ENCODE measurements at places on chromosomes 4 and X.
A peak's percentile ranks its signal among the peaks of the same experiment; 100 is the strongest.

DNA sequence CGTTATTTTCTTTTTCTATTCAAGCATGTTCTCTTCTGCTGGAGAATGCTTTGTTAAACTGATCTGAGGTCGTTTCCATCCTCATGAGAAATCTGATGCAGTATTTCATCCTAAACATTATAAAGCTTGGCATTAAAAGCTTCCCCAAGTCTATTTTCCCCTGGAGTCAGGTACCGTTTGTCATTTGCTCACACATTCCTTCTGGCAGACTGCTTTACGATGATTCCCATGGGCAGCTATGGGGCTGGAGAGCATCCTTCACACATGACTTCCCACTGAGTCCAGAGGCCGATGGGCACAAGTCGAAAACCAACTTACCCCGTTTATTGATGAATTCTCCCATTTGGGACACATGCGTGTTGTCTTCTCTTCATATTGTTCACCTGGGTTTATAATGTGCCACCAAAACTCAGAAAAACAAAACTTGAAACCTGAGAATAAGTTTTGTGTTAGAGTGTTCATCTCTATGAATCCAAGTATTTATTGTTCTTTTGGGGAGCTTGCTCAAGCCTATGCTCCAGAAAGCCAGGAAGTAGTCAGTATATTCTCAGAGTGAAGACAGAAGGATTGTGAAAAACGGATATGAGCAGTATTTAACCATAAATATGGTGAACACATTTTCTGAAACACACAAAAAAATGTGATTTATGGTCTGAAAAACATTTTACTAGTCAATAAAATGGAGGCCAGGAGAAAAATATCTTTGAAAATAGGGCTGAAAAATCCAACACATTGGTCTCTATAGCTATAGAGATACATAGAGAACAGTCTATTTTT lies 298.8 kb upstream of the NOCT start:
- no peak for DNase-seq

DNA sequence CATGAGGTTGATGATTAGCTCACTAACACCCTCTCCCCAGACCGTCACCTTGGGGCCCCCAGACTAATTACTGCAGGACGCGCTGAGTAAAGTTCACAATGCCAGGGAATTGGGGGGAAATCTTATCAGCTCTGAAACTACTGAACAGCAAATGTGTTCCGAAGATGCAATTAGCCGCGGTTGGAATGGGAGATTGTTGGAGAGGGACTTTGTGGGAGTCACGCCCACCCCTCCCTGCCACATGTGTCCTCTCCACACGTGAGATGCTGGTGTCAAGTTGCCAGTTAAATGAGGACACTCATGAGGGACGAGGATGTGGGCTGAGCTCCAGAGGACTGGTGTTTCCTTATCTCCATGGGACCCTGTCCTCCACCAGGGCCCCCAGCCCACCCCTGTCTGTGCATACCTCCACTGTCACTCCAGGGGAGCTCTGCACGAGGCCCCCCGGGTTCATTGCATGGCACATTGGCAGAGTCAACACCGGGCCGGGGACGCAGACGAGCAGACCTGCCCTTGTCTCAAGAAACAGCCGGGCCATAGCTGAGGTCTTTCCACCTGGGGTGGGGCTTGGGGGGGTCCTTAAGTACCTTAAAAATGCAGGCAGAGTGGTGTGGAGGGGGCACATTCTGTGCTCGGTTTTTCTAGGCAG lies 175.4 kb upstream of the PSAPL1 start:
- DNase-seq: no peak

- DNase-seq: no peak
Observed at GRCh38 chrX:120205816-120206753, 44.5 kb upstream of the ZBTB33 start.

DNA sequence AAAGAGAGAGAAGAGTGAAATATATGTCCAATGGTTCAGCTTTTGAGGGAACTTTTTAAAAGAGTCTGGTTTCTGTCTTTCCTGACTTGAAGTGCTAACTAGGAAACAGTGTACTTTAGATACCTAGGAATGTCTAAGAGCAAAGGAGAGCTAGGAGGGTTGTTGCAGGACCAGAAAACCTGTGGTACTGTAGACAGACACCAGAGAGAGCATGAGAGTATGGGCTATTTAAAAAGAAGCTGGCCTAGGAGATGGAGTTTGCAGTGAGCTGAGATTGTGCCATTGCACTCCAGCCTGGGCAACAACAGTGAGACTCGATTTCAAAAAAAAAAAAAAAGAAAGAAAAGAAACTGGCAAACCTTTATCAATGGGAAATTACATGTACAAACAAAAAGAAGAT lies 223.9 kb downstream of the FAT4 start:
- DNase-seq: no peak

- no peak for DNase-seq
Observed at GRCh38 chr4:144634978-144635747, 10.8 kb upstream of the HHIP start.

DNA sequence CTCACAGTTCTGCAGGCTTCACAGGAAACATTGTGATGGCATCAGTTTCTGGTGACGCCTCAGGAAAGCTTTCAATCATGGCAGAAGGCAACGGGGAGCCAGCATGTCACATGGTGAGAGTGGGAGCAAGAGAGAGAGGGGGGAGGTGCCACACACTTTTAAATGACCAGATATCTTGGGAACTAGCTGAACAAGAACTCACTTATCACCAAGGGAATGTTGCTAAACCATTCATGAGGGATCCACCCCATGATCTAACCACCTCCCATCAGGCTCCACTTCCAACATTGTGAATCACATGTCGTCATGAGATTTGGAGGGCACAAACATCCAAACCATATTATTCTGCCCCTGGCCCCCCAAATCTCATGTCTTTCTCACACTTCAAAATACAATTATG lies 43.3 kb upstream of the GPR173 start:
- no peak for DNase-seq

- no peak for DNase-seq
Observed at GRCh38 chr4:73104695-73105094, 35.2 kb upstream of the COX18 start.

GRCh38 chr4:1169691-1170096 lies 2.7 kb downstream of the SPON2 start:
- DNase-seq: no peak

DNA sequence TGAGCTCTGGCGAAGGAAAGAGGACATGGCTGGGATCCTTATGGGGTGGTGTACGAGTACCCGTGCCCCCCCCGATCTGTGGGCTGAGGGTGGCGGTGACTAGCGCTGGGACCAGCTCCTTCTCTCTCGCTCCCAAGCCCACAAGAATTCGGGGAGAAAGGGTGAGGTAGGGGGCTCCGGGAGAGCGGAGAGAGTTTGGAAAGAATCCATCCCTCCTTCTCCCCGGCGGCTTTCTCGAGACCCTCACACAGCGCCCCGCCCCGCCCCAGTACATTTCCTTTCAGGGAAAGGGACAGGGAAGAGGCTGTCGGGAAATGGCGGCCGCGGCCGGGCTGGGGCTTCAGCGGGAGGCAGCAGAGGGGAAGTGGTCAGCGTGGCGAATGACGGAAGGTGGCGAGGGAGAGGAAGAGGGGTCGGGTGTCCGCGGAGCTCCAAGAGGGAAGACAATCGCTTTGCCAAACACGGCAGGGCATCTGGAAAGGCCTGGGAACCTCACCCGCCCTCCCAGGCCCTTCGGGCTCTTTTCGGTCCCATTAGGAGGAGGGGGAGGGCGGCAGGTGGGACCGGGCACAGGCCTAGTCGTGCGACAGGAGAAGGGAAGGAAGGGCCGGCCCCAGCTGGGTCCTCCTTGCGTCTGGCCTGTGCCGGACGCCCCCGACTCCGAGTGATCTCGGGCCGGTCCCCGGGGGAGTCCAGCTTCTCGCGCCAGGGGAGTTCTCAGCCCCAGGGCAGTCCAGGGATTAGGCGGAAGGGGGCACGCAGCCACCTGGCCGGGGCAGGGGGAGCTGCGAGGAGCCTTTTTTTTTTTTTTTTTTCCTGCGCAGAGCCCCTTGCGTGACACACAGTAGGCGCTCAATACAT lies 10.2 kb downstream of the HNRNPH2 start:
- no peak for DNase-seq

DNA sequence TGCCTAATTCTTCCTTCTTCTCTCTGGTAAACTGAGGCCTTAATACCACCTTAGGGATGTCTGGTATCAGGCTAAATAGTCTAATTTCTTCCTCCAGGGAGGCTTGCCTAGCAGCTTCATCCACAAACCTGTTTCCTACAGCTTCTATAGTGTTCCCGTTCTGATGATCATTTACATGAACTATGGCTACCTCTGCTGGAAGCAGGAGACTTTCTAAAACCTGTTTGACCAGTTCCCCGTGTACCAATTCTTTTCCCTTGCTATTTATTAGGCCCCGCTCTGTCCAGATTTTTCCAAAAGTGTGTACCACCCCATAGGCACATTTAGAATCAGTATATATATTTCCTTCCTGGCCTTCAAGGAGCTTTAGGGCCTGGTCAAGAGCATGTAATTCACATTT lies 5.8 kb upstream of the USP38 start:
- no peak for DNase-seq

GRCh38 chr4:152052451-152053057 lies 291.7 kb upstream of the GATB start:
- DNase-seq: no peak

DNA sequence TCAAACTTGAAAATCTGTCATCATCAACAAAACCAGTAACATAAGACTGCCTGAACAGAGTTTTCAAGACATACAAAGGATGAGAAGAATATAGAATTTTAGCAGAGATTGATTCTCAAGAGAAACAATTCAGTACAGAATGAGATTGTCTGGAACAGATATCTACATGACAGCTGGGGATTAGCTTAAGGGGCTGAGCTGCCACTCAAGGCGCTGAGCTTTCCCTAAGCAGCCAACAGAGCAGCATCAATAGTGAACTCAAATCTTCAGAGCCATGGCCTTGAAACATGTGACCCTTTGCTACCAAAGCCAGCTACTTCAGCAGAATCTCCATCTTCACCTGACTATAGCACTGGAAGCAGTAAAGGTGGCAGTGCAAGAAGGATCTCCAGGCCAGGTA lies 24.3 kb upstream of the PCDH10 start:
- DNase-seq: no peak

DNA sequence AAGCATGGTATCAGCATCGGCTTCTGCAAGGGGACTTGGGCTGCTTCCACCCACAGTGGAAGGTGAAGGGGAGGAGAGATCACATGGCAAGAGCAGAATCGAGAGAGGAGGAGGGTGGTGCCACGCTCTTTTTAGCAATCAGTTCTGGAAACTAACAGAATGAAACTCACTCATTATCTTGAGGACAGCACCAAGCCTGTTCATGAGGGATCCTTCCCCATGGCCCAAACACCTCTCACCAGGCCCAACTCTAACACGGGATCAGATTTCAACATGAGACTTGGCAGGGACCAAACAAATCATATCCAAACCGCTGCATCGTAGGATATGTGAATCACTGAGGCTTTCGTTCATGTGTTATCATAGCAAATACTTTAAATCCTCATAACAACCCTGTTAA lies 125.5 kb downstream of the GPC3 start:
- peak; percentile 40 for DNase-seq

DNA sequence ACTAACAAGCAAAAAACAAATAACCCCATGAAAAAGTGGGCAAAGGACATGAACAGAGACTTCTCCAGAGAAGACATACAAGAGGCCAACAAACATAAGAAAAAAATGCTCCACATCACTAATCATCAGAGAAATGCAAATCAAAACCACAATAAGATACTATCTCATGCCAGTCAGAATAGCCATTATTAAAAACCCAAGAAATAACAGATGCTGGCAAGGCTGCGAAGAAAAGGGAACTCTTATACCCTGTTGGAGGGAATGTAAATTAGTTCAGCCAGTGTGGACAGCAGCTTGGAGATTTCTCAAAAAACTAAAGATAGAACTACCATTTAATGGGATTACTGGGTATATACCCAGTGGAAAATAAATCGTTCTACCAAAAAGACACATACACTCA lies 79.6 kb downstream of the MAPK10 start:
- no peak for DNase-seq

GRCh38 chr4:74397748-74398426 lies 32.9 kb downstream of the EREG start:
- DNase-seq: no peak

DNA sequence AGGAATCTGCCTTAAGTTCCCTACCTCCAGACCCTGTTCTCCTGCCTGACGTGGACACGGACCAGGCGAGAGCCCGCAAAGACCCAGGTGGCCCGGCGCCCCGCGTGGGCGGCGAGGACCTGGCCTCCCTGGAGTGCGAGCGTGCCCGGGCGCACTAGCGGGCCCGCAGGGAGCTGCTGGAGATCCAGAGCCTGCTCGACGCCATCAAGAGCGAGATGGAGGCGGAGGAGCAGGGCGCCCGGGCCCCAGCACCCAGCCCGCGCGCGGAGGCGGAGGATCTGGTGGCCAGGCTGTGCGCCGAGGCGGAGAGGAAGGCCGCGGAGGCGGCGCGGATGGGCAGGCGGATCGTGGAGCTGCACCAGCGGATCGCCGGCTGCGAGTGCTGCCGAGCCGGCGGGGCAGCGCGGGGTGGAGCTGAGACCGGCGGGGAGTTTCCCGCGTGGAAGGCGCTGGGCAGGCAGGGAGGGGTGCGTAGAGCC lies 18.2 kb downstream of the MRFAP1 start:
- no peak for DNase-seq

DNA sequence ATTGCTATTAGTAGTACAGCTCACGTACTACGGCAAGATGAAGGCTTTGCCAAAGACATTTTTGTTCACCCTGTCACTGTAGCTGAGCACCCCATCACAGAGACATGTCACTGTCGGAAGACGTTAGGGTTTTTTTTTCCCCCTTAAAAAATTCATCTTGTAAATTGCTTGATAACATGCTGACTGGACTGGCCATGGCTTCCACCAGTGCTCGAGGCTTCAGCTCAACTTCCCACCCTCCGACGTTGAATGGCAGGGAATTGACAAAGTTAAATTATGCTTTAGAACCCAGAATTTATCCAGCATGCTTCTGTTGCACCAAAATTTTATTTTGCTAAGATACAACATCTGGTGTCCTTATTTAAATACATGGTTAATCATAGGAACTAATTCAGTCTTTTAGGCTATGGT lies 707 bp upstream of the OTUD4 start:
- DNase-seq: no peak

DNA sequence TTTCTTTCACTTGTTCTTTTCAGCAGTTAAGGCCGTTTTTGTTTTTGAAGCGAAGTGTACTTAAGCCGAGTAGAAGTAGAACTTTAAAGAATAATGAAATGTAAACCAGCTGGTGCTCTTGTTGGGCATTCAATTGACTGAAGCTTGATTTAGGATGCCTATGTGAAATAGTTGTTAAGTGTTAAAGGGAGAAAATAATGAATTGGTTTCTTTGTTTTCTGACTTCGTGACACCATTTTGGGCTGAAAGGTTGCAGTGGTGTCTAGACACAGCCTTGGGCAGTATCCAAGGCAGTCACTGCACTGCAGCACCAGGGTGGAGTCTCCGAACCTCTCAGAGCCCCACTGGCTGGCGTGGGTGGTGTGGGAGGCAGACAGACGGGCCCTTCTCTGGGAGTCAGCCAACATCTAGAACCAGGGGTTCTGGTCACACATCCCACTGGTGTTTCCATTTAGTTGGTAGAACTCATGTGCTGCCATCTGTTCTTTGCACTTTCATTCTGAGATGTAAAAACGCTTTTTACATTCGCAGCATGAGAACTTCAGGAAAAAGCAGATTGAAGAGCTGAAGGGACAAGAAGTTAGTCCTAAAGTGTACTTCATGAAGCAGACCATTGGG lies 3.5 kb downstream of the UCHL1 start:
- no peak for DNase-seq

GRCh38 chrX:17154001-17154400 lies 207.5 kb downstream of the REPS2 start:
- no peak for DNase-seq

GRCh38 chr4:628821-629635 lies 3.7 kb downstream of the PDE6B start:
- DNase-seq: no peak
